GM03348 (cell line): ENCODE measurements at places on chromosomes 5 and 9.

- DNase-seq, result no peak
These were observed 180.8 kb downstream of the CARTPT start for GRCh38 chr5:71899865-71900342.

- no peak for DNase-seq
These were observed 1921.6 kb upstream of the WWC1 start for GRCh38 chr5:166369807-166370206.

DNA sequence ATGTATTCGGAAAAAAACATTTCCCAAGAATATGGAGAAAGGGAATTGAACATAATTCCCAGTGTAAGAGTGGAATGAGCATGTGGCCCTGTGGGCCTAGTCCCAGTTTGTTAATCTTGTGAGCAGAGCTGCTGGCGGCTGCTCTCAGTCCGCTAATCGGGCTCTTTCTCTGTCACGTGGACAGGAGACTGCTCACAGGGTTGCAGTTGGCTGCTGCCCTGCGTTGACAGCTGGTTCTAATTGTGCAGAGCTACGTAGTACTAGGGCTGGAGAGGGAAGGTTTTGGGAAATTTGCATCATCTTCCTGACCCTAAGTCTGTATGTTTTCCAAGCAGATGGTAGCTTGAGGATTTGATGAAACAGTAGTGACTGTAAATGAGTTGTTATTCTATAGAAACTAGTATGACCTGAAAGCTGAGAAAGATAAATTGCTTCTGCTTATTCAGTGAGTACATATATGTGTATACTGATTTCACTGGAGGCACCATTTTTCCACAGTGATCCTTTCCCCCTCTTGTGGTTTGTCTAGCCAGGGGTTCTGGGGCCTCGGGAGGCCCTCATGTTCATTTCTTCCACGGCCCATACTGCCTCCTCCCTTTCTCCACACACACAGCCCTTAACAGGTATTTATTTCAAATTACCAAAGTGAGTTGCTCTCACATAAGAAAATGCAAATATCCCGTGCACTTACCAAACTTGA lies 100.6 kb downstream of the ANGPTL2 start:
- DNase-seq, result peak; percentile 94

DNA sequence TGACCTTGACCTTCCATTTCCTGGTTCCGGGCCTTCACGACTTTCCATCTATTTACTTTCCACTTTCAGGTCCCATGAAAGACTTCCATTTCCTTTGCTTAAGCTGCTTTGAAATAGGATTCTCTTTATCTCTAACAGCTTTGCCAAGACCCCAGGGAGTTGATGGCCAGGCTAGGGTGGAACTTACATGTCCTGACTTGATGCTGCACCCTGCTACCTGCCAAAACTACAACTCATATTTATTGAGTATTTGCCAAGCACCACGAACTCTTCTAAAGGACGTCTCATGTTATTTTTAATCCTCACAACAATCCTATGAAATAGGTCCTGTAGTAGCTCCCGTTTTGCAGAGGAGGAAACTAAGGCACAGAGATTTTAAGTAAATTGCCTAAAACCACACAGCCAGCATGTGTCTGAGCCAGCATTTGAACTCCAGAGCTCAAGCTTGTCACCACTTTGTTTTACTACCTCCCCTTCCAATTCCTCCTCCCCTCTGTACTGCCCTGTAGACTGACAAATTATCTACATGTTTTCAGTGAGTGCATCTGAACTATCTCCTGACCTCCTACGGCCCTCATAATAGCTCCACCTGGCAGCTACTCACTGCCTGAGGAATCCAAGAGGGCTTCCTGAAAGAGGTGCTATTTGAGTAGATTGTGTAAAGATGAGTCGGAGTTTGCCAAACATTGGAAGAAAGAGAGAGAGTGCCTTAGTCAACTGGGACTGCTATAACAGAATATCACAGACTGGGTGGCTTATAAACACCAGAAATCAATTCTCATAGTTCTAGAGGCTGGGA lies 38.4 kb upstream of the SMIM23 start:
- no peak for DNase-seq

- DNase-seq, result peak; percentile 7
These were observed 709 bp downstream of the IQGAP2 start for GRCh38 chr5:76403766-76404222.

- peak; percentile 51 for DNase-seq
These were observed 743 bp downstream of the NR3C1 start for GRCh38 chr5:143402553-143403333.

- peak; percentile 57 for DNase-seq
These were observed 451.6 kb upstream of the CD180 start for GRCh38 chr5:67648201-67648671.

DNA sequence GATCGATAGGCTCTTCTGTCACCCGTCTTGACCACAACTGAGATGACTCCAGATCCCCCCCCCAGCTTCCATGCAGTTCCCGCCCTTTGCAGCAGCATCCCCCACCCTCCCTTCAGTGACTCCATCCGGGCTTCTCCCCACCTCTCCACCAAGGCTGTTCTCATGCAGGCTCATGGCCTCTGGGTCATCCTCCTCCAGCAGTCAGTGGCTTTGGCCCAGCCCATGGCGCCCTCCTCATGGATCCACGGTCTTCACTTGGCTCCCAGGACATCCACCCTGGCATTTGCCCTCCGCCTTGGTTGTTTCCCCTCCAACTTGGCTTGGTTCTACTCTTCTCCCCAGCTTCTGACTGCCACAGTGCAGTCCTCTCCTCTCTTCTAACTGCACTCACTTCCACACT lies 96.7 kb upstream of the RUFY1 start:
- no peak for DNase-seq

- DNase-seq, result no peak
These were observed 35.2 kb downstream of the YIPF5 start for GRCh38 chr5:144135113-144135762.
